Pulmonary artery endothelial cell (primary cell): ENCODE measurements at places on chromosomes 6 and 20.
A peak's percentile ranks its signal among the peaks of the same experiment; 100 is the strongest.

- DNase-seq: no peak
These were observed 53.5 kb upstream of the SLC22A16 start for GRCh38 chr6:110529907-110530306.

DNA sequence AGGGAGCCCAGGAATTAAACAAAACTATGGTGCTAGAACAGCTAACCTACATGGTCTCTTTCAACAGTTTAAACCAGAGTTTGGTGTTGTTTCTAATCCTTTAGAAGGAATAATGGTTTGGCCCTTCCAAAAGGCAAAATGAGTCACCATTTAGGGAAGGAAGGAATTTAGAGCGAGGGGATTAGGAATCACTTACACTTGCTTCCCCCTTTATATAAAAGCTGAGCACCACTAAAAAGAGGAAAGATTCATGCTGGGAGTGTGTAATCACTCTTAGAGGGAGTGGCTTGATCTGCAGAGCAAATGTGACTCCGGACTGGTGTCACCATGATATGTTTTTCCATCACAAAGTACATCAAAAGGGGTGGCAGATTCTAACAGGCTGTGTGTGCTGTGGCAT is 63.6 kb downstream of the F13A1 start:
- no peak for DNase-seq

DNA sequence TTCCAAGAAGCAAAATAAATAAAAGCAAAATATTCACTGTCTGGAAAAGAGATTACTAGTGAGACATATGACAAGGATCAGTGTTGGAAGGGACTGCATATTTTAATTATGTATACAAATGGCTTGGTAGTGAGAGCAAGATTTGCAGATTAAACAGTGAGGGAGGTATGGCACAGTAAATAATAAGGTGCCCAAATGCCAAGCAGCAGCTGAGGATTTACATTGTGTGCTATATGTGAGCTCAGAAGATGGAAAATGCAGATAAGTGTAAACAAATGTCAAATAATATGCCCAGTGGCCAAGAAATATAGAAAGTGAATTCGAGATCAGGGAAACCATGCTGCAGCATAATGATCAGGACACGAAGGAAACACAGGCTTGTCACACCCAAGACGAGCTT is 173.8 kb upstream of the NRSN1 start:
- DNase-seq: no peak

DNA sequence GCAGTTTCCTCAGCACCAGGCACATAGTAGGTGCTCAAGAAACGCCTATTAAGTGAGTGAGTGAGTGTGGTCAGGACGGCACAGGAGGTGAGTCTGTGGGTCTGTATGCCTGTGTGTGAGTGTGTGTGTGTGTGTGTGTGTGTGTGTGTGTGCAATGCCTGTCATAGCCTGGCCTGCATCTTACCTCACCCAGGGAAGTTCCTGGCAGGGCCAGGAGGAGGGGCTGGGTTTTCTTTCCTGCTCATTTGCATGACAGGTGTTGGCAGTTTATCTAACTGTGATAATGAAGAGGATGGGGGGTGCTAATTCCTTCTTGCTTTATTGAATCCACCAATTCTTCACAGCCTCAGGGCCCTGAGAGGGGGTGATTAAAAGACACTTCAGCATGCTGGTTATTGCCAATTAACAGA is 146.7 kb upstream of the MLN start:
- no peak for DNase-seq

DNA sequence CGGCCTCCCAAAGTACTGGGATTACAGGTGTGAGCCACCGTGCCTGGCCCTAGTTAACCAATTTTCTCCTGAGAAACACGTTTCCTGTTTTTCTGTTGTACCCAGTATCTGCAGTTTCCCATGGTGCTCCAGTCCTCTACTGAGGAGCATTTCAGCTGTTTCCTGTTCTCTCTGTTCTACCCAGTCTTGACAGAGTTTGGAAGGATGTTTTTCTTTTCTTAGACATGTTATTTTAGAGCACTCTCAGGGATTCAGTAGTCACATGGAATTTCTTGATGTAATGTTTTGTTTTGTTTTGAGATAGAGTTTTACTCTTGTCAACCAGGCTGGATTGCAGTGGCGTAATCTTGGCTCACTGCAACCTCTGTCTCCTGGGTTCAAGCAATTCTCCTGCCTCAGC is 129.8 kb upstream of the TIAM2 start:
- peak; percentile 69 for DNase-seq

- DNase-seq: no peak
These were observed 270.2 kb upstream of the PRDM1 start for GRCh38 chr6:105815661-105816555.

DNA sequence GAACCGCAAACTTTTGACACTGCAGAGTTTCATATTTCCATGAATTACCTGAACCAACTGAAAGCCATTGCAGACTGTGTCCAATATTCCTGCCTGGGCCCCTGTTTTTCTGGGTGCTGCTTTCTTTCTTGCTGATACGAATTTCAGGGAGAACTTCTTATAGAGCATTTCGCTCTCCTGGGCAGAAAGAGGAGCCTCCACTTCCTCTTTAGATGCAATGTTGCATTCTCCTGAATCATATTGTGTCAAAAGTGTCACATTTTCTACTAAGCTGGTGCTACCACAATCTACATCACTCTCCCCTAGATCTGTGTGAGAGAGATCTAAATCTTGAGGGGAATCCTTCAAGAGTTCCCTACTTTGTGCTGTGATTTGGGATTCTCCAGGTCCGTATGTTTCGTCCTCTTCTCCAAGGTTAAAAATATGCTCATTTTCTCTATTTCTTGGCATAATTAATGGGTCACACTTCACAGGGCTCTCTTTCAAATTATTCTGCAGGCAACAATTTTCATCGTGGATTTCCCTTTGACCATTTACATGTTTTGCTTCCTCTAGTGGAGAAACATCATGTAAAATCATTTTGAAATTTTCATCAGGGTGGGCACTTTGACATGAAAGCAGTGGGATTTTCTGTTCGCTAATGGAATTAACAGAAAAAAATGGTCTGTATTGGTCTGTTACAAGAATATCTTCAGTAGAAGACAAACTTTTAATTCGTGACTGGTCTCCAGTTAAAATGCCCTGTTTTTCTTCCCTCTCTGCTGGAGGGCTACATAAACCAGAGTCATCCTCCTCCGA is 102.3 kb downstream of the DST start:
- DNase-seq: no peak

DNA sequence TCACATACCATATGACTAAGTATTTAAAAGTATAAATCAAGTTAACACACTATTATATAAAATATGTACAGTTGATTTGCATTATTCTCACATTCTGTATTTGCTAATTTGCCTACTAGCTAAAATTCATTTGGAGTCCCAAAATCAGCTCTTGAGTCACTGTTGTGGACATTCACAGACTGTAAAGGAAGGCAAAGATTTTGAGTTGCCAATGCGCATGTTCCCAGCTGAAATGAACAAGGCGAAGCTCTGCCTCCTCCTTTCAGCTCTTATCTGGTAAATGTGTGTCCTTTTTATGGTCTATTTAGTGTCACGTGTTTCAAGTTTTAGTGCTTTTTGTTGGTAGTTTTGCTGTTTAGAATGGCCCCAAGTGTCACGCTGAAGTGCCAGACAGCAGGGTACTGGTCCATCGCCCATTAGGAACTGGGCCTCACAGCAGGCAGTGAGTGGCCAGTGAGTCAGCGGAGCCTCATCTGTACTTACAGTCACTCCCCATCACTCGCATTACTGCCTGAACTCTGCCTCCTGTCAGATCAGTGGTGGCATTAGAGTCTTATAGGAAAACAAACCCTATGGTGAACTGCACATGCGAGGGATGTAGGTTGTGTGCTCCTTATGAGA is 87.2 kb upstream of the ADTRP start:
- no peak for DNase-seq

- DNase-seq: no peak
These were observed 17.9 kb upstream of the KIF25 start for GRCh38 chr6:167979436-167980139.

GRCh38 chr6:17865798-17866725 is 121.4 kb downstream of the KIF13A start:
- peak; percentile 93 for DNase-seq

DNA sequence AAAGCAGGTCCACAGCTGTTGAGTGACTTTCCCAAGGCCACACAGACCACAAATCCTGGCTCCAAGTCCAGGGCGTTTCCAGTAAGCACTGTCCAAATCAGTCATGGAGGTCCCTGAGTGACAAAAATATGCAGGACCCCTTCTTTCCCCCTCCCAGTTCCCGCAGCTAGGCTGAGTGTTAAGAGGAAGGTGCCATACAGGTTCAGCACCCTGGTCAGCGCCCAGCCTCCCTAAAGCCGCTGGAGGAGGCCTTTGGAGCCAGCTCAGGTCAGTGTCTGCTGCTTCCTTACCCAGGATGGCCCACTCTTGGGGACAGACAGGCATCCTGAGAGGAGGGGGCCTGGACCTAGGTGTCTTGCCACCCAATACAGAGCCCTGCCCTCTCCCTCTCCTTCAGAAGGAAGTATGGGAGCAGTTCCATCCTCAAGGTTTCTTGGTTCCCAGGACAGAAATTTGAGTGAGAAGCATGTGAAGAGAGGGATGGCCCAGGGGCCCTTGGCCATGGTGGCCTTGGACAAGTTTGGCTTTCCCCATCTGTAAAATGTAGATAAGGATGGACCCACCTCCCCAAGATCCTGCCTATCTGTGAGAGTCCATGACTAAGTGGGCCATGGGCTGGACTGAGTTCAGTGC is 13.2 kb downstream of the TMEM74B start:
- no peak for DNase-seq

- DNase-seq: no peak
These were observed 50.1 kb downstream of the CYP24A1 start for GRCh38 chr20:54123587-54124180.

GRCh38 chr6:19976411-19977129 is 139.4 kb downstream of the ID4 start:
- no peak for DNase-seq

DNA sequence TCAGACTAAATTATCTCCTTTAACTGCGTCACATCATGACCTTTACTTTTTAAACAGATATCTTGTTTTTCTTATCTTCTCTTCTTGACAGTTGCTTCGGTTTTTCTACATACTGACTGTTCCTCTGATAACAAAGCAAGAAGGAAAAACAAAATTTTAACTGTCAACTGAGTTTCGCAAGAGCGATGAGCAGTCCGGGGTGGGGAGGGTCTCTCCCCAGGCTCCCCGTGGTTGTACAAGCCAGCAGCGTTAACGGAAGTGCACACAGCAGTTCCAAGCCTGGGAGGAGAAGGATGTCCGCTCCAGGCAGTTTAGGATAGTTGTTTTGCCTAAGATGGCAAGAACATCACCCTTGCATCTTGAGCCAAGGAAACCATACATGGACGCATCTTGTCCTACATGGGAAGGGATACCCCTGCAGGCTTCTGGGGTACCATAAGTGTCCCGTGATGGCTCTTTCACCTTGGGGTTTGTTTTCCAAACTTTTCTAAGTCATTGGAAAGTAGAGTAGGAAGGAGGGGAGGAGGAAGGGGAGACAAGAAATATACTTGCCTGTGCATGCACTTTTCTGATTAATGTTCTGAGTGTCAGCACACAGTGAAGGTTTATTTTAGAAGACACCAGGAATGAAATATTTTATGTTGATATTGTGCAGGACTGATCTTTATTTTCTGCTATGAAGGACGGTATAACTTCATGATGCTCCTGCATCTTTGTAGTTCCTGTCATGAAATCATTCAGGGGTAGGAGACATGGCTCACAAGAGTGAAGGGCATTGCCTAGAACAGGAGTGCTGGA is 20.8 kb downstream of the SLC24A3 start:
- DNase-seq: no peak

DNA sequence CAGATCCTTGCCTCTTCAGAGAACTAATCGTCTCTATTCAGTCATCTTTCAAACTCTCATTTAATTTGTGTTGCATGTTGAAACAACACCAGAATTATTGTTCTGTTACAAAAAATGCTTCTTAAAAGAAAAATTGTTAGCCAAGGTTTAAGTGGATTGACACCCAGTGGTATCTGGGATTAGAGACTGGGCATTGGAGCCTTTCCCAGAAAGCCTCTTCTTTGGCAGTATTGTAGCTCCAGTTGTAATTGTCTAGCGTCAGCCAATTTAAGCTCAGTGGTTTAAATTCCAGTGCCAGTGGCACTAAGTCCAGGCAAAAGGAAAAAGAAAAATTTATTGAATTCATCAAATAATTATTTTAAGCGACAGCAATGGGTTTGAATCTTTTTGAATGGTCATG is 801 bp downstream of the CCDC28A start:
- no peak for DNase-seq

GRCh38 chr20:58550275-58551059 is 35.3 kb upstream of the APCDD1L start:
- peak; percentile 29 for DNase-seq

- no peak for DNase-seq
These were observed 141.4 kb upstream of the PTPN1 start for GRCh38 chr20:50368813-50369224.

GRCh38 chr6:149443411-149444181 is 41.2 kb downstream of the ZC3H12D start:
- no peak for DNase-seq

DNA sequence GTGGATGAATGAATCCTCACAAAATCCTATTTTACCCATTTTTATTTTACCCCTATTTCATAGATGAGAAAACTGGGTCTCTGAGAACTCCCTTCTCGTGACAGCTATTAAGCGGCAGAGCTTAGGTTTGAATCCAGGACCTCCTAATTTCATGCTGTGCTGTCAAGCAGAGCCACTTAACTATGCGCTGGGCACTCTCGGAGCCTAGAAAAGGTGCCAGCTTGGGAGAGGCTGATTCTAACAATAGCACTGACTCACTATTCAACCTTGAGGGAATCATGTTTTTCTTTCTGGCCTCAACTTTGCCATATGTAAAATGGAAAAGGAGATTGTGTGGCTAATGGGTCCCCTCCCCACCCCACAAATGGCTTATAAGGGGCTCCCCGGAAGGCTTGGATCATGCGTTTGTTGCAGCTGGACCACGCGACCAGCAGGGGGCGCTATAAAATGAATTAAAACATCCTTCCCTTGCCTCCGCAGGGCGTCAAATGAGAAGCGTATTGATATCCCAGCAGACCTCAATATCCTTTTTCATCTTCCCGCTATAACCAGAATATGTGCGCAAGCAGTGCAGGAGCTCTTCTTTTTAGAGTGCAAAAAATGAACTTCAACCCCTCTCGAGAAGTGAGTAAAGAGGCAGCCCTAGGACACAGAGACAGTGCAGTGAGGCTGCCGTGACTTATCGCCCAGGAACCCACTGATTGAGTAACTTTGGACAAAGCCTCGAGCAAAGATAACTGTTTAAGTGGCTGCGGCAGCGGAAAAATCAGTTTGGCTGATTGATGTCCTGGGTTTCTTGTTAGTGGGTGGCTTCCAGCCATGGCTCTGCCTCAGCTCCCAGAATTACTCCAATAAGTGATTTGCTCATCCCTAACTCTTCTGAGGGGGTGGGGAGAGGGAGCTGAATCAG is 12.8 kb upstream of the PDYN start:
- DNase-seq: no peak
